ENCODE measurements at places on chromosomes 1 and 21. TPM values are rescaled to one million over a fixed set of nuclear protein-coding genes. Genes with fewer than 3 reads are reported as not detected.

- DNase-seq = no peak
Observed at GRCh38 chr1:42392255-42392654, 11.7 kb downstream of the RIMKLA start.

Gene PROK1
- total RNA-seq = not detected

DNA sequence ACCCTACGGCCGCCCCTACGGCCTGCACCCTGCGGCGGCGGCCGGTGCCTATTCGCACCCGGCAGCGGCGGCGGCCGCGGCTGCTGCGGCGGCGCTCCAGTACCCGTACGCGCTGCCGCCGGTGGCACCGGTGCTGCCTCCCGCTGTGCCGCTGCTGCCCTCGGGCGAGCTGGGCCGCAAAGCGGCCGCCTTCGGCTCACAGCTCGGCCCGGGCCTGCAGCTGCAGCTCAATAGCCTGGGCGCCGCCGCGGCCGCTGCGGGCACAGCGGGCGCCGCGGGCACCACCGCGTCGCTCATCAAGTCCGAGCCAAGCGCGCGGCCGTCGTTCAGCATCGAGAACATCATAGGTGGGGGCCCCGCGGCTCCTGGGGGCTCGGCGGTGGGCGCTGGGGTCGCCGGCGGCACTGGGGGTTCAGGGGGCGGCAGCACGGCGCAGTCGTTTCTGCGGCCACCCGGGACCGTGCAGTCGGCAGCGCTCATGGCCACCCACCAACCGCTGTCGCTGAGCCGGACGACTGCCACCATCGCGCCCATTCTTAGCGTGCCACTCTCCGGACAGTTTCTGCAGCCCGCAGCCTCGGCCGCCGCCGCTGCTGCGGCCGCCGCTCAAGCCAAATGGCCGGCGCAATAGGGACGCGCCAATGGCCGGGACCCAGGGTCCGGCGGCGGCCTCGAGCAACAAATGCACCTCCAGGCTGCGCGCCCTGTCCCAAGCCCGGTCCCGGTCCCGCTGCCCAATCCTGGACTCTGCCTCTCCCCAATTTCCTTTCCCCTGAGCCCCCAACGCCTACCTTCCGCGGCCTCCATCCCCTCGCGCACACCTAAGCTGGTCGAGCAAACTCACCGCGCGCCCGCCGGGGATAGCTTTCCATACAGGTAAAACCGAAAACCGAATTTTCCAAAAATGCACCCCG is 1.8 kb downstream of the FOXD3 start:
- no peak for DNase-seq

DNA sequence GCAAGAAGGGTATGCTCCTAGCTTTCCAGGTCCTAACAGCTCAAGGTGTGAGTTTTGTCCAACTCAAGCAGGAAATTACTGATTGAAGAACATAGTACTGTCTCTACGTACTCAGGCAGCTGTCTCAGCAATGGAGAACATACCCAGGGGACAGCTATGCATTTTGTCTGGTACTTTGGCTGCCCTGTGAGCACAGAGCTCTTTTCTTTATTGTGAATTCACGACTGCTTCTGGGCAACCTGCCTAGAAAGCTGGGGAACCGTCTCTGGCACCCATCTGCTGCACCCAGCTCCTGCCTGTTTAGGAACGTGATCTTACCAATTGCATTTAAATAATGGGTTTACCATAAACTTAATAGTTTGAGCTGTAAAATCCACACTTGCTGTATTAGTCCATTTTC is 258.1 kb downstream of the HHAT start:
- DNase-seq = no peak

Gene CD1E
- 2.7 TPM for total RNA-seq

- no peak for DNase-seq
Observed at GRCh38 chr1:6645018-6645417, 20.4 kb downstream of the THAP3 start.

GRCh38 chr1:229657993-229658755 is 32.1 kb downstream of the URB2 start:
- no peak for DNase-seq

- no peak for DNase-seq
Observed at GRCh38 chr1:147502760-147503159, 38.5 kb upstream of the BCL9 start.

Gene CR1L
- 1.6 TPM for total RNA-seq

GRCh38 chr1:83750201-83750600 is 248.7 kb downstream of the TTLL7 start:
- DNase-seq = peak; percentile 74

DNA sequence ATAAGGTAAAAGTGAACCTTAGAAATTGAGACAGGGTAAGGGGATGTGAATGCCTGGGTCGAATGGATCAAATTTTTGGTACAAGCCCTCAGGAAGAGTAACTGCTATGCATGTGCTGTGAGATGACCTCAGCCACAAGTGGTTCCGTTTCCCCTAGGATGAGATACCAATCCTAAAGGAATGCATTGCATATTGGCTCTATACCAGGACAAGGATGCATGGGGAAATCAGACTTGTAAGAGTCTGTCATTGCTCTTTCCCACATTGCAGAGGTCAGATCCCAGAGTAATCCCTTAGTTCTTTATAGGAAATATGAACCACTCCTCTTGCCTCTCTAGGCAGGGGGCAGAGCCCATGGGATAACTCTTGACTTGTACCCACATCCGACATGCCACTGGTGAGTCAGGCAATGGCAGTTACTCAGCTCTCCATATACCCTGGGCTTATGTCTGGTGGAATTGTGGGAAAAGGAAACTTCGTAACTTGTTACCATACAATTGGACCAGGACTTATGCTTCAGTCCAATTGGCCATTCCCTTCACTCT is 428.3 kb upstream of the ZRANB2 start:
- no peak for DNase-seq

DNA sequence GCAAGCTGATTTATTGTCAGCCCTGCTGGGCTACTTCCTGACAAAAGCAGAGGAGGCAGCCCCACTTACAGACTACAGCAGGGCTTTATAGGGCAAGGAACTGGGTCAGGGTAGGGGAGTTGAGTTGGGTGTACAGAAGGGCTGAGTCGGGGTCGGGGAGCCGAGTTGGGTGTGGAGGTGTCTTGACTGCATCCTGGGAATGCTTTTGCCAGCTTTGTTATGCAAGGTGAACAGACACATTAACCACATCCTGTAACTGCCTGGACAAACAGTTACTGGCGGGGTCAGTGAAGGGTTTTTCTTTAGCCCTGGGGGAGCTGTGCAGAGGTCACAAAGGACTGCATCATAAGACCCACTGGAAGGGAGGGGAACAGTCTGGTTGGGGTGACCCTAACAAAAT is 39.1 kb upstream of the GBP5 start:
- DNase-seq = no peak

- DNase-seq = no peak
Observed at GRCh38 chr1:44519035-44519676, 114.1 kb downstream of the RNF220 start.

Gene DPT
- 191 TPM for total RNA-seq

Gene DEPDC1
- 7.8 TPM for total RNA-seq

DNA sequence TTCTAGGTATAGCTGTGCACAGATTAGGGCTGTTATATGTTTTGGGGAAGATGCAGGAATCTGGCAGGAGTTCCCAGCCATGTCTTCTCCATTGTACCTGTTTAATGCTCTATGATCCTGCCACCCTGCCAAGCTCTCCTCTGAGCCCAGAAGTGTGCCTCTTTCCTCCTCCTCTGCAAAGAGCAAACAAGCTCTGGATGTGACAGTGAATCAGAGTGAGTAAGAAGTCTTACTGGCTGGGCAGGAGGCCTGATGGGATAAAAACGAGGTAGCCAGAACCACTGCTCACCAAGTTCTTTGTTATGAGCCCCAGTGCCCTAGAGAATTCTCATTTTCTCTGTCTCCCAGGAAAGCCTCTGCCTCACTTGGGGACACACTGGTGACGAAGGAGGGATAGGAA is 69.0 kb downstream of the BRINP2 start:
- no peak for DNase-seq

- no peak for DNase-seq
Observed at GRCh38 chr1:242448910-242449645, 75.4 kb downstream of the PLD5 start.

DNA sequence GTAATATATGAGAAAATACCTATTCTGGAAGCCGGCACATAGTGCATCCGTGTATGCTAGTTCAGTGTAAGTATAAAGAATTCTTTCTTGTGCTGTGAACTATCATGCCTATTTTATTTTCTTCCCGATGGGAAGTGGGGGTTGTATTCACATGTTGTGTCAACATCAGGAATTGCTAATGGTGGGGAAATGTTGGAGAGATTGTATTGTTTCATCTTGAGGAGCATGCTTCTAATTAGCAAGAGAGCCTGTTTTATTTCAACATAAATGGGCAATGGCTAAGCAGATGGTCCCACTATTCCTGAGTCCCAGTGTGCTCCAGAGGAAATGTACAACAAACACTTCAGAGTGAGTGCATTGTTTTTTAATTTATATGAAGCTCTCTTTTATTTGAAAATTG is 485.2 kb downstream of the PLPP3 start:
- DNase-seq = peak; percentile 94

DNA sequence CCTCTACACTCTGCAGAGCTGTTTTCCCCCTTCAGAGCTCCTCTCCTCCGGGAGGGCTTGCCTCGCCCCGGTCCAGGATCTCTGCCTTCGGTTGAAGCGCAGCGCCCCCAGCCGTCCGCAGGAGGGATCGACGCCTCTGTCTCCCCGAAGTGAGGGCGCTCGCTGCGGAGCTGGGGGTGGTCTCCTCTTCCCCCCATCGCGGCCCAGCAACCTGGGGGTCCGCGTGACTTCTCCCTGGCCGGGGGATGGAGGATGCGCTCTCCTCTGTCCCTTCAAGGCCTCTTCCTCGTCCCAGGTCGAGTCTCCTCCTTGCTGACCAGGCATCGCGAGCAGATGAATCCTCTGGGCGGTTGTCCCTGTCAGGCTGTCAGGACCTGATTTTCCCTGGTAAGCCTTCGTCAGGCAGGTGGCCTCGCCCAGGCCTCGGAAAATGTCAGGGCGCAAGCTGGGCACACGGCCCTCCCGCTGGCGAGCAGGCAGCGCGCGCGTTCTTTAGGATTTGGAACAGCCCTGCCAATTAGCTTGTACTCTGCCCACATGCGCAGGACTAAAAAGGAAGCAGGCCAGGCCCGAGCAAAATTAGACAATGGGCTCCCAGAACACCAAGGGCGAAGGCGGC is 90.5 kb downstream of the EDEM3 start:
- peak; percentile 38 for DNase-seq

DNA sequence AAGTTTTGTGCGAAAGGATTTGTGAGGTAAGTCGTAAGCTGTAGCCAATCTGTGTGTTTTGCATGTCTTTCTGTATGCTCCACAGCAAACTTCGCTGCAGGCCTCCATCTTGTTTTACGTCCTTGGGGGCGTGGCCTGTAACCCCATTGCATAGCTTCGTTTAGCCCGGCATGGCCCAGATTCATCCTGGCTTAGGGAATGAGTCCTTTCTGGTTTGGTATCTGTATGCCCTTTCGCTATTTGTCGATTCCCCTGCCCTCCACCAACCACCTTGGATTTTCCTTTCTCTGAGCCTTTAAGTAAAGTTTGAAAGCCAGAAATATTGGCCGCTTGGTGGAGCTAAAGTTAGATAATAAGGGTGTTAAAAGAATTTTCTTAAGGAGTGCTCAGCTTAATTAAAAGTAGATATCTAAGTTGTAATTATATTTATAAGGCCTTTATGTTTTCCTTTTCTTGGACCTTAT is 1.1 kb downstream of the THEM4 start:
- DNase-seq = no peak

- no peak for DNase-seq
Observed at GRCh38 chr1:226749467-226749866, 10.4 kb upstream of the ITPKB start.

- no peak for DNase-seq
Observed at GRCh38 chr1:29575277-29575676, 339.0 kb downstream of the PTPRU start.

GRCh38 chr1:199010492-199010891 is 371.7 kb downstream of the PTPRC start:
- no peak for DNase-seq

All from skin of body (tissue), 3 donors.